Stimulated activated naive CD4-positive, alpha-beta T cell treated with Interleukin-2 at 50 U/mL for 16 hours (primary cell): ENCODE measurements at places on chromosomes 5 and 9.

DNA sequence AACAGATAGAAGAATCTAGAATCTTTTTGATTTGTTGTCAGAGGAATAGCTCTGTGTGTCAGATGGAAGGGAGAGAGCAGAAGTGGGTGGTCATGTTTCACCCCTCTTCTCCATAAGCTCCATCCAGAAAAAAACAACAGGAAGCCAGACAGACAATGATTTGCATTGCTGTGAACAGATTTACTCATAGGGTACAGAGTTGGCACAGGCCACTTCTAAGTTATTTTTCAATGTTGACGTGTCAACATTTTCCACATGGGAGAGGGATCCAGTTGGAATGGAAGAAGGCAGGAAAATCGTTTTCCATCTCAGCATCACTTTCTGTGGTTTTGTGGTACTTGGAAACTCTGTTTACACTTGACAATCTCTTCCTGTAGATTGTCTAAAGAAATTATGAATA lies 86.7 kb downstream of the INSYN2B start:
- no peak for DNase-seq

DNA sequence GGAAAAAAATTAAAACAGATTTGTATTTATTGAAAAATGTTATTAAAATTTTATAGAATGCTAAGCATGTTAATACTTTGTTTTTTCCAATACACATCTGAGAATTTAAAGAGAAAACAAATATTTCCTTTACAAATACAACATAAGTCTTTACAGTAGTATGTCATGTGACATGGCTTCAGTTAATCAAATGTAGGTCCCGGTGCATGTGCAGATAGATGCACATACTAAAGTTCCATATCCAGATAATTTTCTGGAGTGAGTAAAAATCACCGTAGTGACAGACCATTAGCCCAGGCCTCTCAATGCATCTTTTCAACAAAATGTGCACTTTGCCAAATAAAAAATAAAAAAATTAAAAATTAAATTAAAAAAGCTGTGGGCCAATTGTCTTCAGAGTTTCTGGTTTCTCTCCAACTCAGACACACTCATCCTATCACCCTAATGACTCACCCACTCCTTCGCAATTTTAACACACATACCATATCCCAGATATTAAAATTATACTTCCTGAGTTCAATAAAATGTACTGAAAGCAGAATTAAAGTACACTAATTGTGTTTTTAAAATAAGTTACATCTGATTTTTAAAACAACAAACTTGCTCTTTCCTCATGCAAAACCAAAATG lies 508.1 kb downstream of the NR2F1-AS1 start:
- DNase-seq: no peak

DNA sequence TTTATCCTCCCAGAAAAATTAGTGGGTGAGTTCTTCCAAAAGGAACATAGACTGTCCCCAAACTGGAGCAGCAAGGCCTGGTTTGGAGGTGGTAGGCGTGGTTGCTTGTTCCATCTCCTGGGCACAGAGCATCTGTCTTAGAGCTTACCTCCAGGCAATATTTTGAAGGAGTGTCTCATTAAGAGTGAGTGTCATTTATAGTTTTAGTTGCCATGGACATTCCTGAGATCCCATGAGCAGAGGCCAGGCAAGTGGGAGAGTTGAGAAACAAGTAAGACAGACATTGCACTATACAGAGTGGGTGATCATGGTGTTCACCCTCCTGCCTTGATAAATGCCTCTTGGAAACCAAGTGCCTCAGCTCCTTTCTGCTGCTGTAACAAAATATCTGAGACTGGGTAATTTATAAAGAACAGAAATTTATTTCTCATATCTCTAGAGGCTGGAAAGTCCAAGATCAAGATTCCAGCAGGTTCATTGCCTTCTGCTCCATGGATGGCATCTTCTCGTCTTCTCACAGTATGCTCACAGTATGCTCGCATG lies 68.5 kb downstream of the KIAA1958 start:
- DNase-seq: no peak

- peak; percentile 10 for DNase-seq
Observed at GRCh38 chr9:35954942-35955546, 2.9 kb downstream of the OR2S2 start.

DNA sequence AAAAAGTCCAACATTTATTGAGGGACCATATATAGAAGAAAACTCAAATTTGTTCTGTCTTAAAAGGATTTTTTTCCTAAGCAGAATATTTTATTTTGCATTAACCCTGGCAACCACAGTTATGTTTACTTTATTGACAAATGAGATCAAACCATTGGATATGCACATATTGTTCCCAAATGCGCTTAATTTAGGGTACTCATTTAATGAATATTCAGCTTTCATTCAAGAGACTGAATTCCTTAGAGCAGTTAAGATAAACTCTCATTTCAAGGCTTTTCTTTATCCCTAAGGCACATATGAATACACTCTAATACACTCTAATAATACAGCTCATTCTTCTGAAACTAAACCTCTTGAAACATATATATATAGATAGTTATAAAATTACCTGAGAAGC lies 150.2 kb downstream of the HMHB1 start:
- no peak for DNase-seq

DNA sequence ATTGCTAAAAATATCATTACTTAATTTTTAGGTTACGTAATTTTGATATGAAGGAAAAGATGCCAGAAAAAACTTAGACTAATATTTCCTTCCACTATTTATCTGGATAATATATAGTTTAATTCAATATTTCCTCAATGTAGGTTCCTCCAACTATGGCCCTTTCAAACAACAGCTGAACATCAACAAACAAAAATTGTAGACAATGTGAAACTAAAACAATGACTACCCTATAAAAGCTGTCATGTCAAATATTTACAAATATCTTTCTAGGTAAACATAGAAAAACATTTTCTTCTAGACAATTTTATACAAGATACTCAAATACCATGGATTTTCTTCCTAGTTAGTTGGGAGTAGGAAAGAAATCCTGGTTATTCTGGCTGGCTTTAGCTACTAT lies 16.9 kb downstream of the ELOVL7 start:
- DNase-seq: no peak

DNA sequence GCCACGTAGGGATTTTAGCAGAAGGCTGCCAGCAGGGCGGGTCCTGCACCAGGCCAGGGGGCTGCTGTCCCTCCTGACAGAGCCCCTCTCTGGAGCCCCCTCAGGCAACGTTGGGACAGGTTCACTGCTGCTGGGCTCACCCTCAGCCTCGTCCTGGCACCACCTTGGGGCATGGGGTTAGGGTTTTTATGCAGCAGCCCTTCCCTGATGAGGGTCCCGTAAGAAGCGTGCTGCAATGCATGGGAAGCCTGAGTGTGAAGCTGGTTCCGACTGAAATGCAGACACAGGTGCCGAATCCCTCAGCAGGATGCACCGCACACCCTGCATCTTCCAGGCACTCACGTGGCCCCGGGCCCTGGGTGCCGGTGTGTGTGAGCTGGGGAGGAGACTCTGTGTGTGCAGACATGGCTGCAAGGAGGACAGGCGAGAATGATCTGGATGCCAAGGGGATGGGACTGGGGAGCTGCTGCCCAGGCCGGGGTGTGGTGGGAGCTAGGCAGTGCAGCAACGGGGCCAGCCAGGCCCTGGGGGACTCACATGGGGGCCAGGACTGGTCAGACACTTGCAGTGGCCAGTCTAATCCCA lies 27.1 kb downstream of the ZDHHC11B start:
- DNase-seq: no peak

DNA sequence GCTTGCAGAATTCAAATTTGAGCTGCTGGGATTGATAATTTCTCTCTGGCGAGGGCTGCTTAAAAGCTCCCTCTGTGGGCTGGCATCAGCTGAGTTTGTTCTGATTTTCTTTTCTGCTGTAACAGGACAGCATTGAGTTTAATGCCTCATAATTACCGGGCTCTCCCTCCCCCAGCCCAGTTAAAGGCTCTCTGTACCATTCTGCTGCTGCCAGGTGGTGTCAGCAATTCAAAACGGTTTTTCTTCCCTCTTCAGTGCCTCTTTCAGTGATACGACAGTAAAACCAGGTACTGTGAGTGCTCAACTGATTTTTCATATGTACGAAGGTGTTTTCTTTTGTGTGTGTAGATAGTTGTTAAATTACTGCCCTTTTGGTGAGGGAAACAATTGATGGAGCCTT lies 509.3 kb upstream of the CTNND2 start:
- DNase-seq: no peak

DNA sequence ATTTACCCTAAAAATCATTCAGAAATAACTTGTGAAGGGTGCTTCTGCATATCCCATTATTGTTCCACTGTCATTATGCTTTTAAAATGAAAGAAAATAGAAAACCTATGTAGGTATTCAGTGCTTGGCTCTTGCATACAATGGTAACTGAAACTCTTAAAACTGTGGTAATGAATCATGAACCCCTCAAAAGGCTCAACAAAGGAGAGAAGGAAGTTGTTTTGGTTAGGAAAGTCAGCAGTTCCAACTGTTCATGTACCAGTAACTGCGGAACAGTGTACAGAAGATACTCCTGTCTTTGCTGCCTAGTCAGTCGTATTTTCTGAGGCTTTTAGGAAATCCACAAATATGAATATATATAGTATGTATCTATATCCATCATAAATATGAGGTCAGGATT lies 96.1 kb downstream of the OSMR start:
- DNase-seq: no peak

GRCh38 chr9:92600462-92601261 lies 64.9 kb upstream of the ECM2 start:
- DNase-seq: no peak

DNA sequence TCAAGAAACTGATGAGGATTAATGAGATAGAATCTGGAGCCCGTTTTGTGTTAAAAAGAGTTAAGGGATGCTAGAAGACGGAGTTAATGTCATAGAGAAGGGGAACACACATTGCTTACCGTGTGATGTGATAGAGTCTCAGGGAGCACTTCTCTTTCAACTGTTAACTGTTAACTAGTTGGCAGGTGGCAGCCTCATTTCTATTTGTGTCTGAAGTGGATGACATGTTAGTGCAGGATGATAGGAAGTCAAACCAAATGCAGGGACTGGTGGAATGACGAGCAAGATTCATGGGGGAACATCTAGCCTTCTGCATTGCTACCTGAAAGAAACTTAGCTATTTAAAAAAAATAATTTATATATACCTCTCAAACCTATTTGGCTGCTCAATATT lies 222.7 kb downstream of the MAST4 start:
- no peak for DNase-seq

DNA sequence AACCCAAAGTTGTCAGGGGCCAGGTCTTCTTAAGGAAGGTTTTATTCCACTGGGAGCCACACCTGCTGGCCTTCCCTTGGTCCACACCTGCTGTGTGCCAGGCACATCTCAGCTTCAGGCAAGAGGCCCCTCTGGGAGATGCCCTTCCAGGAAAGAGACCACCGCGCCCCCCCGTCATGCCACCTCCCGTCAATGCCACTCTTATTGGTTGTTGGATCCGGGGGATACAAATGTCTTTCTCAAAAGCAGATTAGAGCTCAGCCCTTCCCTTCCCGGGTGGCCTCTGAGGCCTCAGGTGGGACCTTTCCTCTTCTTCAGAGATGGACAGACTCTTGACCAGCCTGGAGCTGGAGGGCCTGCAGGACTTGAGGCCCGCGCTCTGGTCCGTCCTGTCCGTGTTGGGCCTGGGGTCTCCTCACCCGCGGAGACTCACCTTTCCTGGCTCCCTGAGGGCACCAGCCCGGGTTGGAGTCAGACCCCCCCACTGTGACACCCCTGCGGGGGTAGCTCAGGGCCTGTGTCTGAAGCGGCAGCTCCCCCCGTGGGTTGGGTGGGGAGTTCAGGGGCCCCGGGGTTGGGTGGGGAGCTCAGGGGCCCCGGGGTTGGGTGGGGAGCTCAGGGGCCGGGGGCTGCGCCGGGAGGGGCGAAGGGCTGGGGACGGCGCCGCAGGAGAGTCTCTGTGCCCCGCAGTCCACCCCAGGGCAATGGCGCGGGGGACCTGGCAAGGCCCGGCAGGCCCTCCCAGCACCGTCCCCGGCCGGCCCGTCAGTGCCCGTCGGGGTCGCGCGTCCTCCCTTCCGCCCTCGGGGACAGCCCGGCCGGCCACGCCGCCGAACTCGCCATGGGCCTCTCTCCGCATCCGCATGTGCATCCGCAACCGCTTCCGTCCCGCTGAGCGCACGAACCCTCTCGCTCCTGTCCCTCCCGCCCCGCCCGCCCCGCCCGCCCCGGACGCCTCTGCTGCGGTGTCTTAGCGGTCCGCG lies 3.7 kb upstream of the SLC9A3 start:
- no peak for DNase-seq

DNA sequence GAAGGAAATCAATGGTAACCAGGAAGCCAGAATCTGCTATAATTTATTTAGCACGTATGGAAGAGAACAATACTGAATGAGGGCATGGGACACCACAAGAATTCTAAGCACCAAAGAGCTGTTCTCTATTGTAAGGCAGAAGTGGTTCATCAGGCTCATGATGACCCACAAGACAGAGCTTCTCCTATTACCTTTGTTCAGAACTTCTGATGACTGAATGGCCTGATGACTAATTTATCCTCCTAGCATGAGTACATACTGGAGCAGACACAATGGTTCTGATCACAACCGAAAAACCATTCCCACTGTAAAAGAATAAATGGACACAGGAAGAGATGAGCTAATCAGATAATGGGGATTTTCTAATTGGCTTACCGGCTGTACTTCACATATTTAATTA lies 329.8 kb upstream of the PDE4D start:
- DNase-seq: no peak

DNA sequence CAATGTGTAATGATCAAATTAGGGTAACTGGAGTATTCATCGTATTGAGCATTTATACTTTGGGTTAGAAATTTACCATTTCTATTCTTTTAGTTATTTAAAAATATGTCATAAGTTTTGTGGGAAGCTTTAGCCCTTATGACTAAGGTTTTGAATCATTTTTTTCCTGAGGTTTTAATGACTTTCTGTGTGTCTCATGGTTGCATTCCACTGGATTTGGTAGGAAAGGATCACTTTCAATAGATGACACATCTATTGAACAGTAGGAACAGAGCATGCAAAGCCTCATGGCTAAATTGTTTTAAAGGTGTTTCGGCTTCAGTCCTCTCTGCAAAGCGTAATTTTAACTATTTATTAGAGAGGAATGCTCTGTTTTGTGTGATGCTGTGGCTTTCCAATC lies 512.4 kb upstream of the CHD1 start:
- DNase-seq: no peak

- peak; percentile 77 for DNase-seq
Observed at GRCh38 chr9:134407121-134407779, 81.0 kb downstream of the RXRA start.

- no peak for DNase-seq
Observed at GRCh38 chr5:145792840-145793239, 42.3 kb downstream of the PRELID2 start.

DNA sequence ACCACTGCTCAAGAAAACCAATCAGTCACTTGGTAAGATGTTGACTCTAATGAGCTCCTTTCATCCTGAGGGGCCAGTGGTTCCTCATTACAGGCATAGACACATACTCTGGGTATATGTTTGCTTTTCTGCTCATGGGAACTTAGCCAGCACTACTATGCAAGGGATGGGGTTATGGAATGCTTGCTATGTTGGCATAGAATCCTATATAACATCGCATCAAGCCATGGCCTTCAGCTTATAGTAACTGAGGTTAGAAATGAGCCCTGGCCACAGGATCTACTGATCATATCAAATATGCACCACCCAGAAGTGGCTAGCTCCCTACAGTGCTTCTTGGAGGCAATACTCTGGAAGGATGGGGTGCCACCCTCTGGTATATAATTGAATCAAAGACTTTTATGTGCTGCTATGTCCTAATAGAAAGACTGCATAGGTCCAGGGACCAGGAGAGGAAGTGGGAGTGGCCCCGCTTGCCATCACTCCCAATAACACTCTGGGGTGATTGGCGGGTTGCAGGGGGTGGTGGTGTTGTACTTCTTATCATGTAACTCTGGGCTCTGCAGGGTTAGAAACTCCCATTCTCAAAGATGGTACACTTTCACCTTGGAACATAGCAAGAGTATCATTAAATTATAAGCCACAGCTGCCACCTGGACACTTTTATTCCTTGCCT lies 70.3 kb downstream of the ZNF366 start:
- DNase-seq: no peak
